ENCODE measurements at places on chromosomes 13 and 19.

DNA sequence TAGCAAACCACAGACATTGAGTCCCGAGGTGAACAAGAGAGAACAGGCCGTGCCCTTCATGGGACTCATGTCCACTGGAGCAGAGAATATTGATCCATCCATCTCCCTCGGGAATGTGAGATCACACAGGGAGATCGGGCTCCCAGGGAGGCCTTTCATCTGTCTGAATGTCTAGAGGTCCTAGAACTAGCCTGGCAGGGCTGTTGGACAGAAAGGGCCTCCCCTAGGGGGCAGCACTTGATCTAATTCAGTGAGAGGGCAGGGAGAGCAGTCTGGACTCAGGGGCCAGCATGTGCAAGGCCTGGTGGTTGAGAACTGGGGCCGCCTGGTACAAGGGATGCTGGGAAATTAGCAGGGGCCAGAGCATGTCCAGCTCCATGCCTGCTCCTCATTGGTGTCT is 4.3 kb downstream of the RUVBL2 start:
- peak; percentile 23 for DNase-seq

GRCh38 chr13:110109910-110110309 is 197.0 kb downstream of the COL4A1 start:
- DNase-seq = no peak

GRCh38 chr19:50694815-50695145 is 24.8 kb downstream of the SHANK1 start:
- no peak for DNase-seq

DNA sequence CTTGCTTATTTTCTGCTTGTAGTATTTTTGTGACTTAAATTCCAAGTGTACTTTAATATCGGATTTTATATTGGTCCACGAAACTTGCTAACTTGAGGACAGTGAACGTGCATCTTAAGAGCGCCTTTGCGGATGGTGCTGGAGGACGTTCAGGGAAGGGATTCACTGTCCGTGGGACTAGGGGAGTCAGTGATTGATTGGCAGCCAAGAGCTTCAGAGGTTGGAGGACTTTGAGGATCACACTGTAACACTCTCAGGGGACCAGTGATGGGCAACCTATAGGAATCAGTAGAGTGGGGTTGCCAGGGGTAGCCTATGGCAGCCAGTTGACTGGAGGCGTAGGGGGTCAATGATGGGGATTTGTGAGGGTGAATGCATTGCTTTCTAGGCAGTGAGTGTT is 516 bp downstream of the ZNF175 start:
- DNase-seq = no peak

GRCh38 chr19:32675720-32676185 is at the start of gene RGS9BP:
TSS of gene RGS9BP (plus strand) at chr19:32675848. CDS start at chr19:32676264, 416 bp downstream.
- DNase-seq = peak; percentile 56

- DNase-seq = peak; percentile 10
These were observed 62.1 kb downstream of the KLF2 start for GRCh38 chr19:16386619-16387240.
